ENCODE measurements at places on chromosomes 11 and 22. TPM values are rescaled to one million over a fixed set of nuclear protein-coding genes. Genes with fewer than 3 reads are reported as not detected.

Gene RFPL2
- total RNA-seq: 0.30 TPM

Gene CASP5
- total RNA-seq: not detected

Gene CNGA4
- 0.18 TPM for total RNA-seq

Gene CABP7
- total RNA-seq: 0.15 TPM

Gene OR4C45
- total RNA-seq: not detected

Gene THOC5
- 31.5 TPM for total RNA-seq

Gene TMPRSS4
- not detected for total RNA-seq

Gene HEPN1
- not detected for total RNA-seq

Gene SLC25A18
- not detected for total RNA-seq

Gene KDM4E
- total RNA-seq: not detected

Gene MS4A12
- total RNA-seq: not detected

Gene HTR3A
- not detected for total RNA-seq

Gene MMP7
- total RNA-seq: 23.0 TPM

Gene APOL4
- total RNA-seq: not detected

Gene PARVA
- total RNA-seq: 25.1 TPM

Gene EFEMP2
- 0.96 TPM for total RNA-seq

Gene FXYD6
- 0.16 TPM for total RNA-seq

Gene APOBEC3B
- total RNA-seq: 31.5 TPM

Gene LRRC74B
- total RNA-seq: not detected

Data from A549 treated with CpdA at 1 μM for 4 hours (cell line).